ENCODE measurements at places on chromosomes 2 and 18. TPM values are rescaled to one million over a fixed set of nuclear protein-coding genes. Genes with fewer than 3 reads are reported as not detected.

GRCh38 chr2:19228181-19228593 is 130.2 kb downstream of the OSR1 start:
- no peak overlapping the region for H3K4me3 ChIP-seq
- no peaks in the 10 kb centered on the region for H3K36me3 ChIP-seq
- H3K4me1 ChIP-seq = no peaks in the 10 kb centered on the region
- DNase-seq = no peak
- no peaks in the 10 kb centered on the region for H3K27me3 ChIP-seq
- no peak overlapping the region for H3K27ac ChIP-seq

GRCh38 chr2:105798595-105798994 is 53.9 kb downstream of the NCK2 start:
- no peaks in the 10 kb centered on the region for H3K4me1 ChIP-seq
- no peaks in the 10 kb centered on the region for H3K27me3 ChIP-seq
- H3K4me3 ChIP-seq = no peak overlapping the region

DNA sequence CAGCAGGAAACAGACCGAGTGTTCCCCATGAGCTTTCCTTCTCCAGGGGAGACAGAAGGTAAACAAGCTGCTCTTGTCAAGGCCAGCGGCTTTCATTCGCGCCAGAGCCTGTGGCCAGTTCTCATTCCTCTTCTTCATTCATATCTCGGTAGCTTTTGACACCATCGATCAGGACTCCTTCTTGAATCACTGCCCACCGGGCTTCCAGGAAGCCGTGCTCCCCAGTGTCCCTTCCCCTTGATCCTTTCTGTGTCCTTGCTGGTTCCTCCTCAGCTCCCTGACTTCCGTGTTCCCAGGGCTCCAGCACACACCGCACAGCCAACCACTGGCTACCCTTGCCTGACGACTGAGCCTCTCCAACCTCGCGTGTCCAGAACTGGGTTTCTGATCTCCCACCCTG is 14.1 kb downstream of the SLC66A3 start:
- H3K36me3 ChIP-seq = no peaks in the 10 kb centered on the region
- no peak overlapping the region for H3K4me3 ChIP-seq

GRCh38 chr2:239201884-239202283 is 198.9 kb downstream of the HDAC4 start:
- H3K4me1 ChIP-seq = no peaks in the 10 kb centered on the region
- DNase-seq = no peak
- H3K4me3 ChIP-seq = no peak overlapping the region

DNA sequence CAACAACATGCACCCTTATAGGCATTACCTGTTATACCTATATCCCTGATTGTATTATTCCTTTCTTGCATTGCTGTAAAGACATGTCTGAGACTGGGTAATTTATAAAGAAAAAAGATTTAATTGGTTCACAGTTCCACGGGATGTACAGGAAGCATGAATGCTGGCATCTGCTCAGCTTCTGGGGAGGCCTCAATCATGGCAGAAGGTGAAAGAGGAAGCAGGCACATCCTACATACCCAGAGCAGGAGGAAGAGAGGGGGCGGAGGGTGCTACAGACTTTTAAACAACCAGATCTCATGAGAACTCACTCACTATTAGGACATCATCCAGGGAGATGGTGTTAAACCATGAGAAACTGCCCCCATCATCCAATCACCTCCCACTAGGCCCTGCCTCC is 191.7 kb upstream of the SPHKAP start:
- H3K27me3 ChIP-seq = no peaks in the 10 kb centered on the region
- no peak for DNase-seq
- no peaks in the 10 kb centered on the region for H3K36me3 ChIP-seq
- H3K27ac ChIP-seq = no peak overlapping the region

- H3K4me3 ChIP-seq = no peak overlapping the region
- peak; percentile 66 for DNase-seq
- H3K27ac ChIP-seq = no peak overlapping the region
- no peaks in the 10 kb centered on the region for H3K4me1 ChIP-seq
- no peaks in the 10 kb centered on the region for H3K36me3 ChIP-seq
Measured at GRCh38 chr2:220687231-220687843, 884.8 kb downstream of the EPHA4 start.

DNA sequence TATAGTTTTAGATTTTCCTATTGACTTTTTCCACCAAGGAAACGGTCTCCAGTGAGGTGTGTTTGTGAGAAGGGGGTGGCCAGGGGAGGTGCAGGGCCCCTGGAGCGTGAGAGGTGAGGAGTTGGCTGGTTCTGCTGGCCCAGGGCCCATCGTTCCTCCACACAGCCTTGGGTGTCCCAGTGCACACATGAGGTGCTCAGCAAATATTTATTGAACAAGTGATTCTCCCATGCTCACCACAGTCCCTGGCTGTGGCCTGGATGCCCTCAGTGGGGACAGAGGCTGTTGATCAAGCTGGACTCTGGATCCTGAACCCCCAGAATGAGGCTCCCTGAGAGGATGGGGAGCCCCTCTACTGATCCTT is 5.0 kb downstream of the HAAO start:
- H3K36me3 ChIP-seq = no peaks in the 10 kb centered on the region
- peak overlapping the region; percentile 73 for H3K27ac ChIP-seq
- no peaks in the 10 kb centered on the region for H3K27me3 ChIP-seq
- peak; percentile 89 for DNase-seq

DNA sequence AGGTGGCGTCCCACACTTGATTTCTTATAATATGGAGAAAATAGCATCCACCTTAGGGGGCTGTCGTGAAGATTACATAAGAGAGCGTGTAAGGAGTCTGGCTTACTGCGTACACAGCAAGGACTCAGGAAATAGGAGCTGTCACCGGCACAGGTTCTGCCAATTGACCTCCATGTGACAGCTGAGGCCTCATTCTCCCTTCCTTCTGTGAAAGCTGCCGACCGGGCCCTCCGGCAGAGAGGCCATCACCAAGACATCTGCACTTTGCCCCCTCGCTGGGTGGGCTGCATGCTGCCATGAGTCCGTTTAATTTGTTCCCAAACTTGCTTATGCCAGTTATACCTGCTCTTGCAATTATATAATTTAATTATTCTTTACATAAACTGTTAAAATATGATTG is 27.7 kb downstream of the HS1BP3 start:
- no peaks in the 10 kb centered on the region for H3K27me3 ChIP-seq
- DNase-seq = peak; percentile 19
- H3K4me1 ChIP-seq = no peaks in the 10 kb centered on the region
- H3K36me3 ChIP-seq = no peaks in the 10 kb centered on the region

DNA sequence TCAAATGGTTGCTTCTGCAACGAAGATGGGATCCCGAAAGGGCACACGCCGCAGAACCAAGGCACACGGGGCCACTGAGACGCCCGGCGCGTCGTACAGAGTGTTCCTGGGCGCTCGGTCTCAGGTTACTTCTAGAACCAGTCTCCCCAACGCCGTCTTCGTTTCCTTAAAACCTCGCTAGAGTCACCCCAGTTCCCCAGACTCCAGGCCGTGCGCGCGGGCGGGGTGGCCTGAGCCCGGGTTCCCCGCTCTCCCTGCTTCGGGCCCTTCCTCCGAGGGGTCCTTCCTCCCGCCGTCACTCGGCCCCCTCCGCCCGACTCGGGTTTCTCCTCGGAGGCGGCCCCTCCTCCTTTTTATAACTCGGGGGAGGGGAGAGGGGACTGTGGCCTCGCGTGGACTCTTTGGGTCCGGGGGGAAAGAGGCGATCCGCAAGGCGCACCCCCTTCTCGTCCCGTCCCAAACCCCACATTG is 774 bp upstream of the FZD7 start:
- DNase-seq = no peak
- H3K4me1 ChIP-seq = no peaks in the 10 kb centered on the region
- H3K27ac ChIP-seq = peak overlapping the region; percentile 67

DNA sequence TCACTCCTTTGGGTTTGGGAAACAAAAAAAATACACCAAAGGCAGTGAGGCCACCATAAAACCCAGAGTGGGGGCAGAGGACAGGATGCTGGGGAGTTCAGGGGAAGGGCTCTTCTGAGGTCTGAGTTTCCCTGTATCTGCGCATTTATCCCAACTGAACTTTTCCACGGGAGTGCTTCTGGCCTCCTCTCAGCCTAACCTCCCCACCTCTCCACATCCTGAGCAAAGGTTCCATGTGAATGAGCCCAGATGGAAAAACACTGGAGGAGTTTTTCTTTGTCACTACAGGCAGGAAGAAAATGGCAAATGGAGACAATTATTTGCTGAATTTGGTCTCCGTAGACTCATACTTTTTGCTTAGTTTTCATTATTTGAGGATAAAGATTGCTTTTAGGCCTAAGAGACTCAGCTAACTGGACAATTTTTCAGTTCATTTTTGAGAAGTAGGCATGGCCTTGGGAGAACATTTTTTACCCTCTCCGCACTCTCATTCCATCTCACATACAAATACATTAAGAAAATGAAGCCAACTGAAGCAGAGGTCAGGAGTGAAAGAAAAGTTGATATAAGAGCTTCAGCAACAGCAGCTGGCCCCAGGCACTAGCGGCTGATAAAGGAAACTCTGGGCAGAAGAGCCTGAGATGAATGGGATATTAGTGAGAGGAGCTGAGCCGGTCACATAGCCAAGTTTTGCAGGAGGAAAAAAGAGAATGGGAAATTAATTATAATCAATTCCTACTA is 82.6 kb upstream of the CYP1B1 start:
- no peaks in the 10 kb centered on the region for H3K27me3 ChIP-seq
- H3K4me1 ChIP-seq = peaks cover 11% of the 10 kb centered on the region
- DNase-seq = no peak
- H3K27ac ChIP-seq = no peak overlapping the region

- no peaks in the 10 kb centered on the region for H3K4me1 ChIP-seq
- H3K27me3 ChIP-seq = no peaks in the 10 kb centered on the region
- no peak overlapping the region for H3K27ac ChIP-seq
Measured at GRCh38 chr2:104563398-104563996, 290.4 kb upstream of the POU3F3 start.

GRCh38 chr2:75498907-75499306 is 61.8 kb downstream of the EVA1A start:
- no peak overlapping the region for H3K4me3 ChIP-seq
- H3K4me1 ChIP-seq = peaks cover 40% of the 10 kb centered on the region

DNA sequence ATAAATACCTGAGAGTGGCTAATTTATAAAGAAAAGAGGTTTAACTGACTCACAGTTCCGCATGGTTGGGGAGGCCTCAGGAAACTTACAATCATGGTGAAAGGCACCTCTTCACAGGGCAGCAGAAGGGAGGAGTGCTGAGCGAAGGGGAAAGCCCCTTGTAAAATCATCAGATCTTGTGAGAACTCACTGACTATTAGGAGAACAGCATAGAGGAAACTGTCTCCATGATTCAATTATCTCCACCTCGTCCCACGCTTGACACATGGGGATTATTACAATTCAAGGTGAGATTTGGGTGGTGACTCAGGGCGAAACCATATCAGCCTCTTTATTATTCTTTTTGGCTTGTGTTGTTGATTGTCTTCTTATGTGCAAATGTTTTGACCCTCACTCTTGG is 76.2 kb downstream of the WDR7 start:
- no peak overlapping the region for H3K27ac ChIP-seq
- no peaks in the 10 kb centered on the region for H3K4me1 ChIP-seq
- H3K4me3 ChIP-seq = no peak overlapping the region
- no peak for DNase-seq

DNA sequence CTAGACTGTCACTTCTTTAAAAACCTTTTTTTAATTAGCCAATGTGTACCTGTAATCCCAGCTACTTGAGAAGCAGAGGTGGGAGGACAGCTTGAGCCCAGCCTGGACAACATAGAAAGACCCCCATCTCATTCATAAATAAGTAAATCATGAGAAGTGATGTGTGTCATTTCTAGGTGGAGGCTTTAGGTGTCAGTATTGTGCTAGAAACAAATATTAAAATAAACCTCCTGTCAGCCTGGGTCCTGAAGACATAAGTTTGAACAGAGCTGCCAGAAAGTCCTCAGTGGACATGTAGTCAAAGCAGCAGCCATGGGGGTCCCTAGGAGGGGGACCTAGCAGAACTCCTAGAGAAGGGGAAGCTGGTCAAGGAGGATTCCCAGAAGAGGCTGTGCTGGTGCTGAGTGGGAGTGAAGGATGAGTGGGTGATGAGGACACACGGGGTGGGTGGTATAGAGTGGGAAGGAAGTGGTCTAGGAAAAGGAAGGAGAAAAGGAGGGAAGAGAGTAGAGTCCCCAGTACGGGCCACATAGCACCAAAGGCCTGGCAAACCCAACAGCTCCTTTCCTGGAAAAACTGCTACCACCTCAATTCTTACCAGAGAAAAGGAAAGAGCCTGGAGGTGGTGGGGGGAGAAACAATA is 316.6 kb upstream of the NCKAP5 start:
- no peak overlapping the region for H3K27ac ChIP-seq
- H3K4me1 ChIP-seq = no peaks in the 10 kb centered on the region
- no peaks in the 10 kb centered on the region for H3K27me3 ChIP-seq
- DNase-seq = no peak
- H3K36me3 ChIP-seq = no peaks in the 10 kb centered on the region
- no peak overlapping the region for H3K4me3 ChIP-seq

GRCh38 chr2:217614096-217614495 is 388.7 kb downstream of the TNS1 start:
- no peak for DNase-seq
- no peak overlapping the region for H3K4me3 ChIP-seq
- H3K27ac ChIP-seq = no peak overlapping the region
- H3K4me1 ChIP-seq = peaks cover 8% of the 10 kb centered on the region
- H3K27me3 ChIP-seq = no peaks in the 10 kb centered on the region

- no peak for DNase-seq
- H3K4me1 ChIP-seq = no peaks in the 10 kb centered on the region
- H3K27ac ChIP-seq = no peak overlapping the region
- H3K27me3 ChIP-seq = no peaks in the 10 kb centered on the region
Measured at GRCh38 chr18:62655520-62656219, 59.7 kb upstream of the PHLPP1 start.

GRCh38 chr2:223856021-223856420 is 18.6 kb upstream of the AP1S3 start:
- H3K36me3 ChIP-seq = no peaks in the 10 kb centered on the region
- DNase-seq = no peak
- H3K4me1 ChIP-seq = no peaks in the 10 kb centered on the region
- no peak overlapping the region for H3K4me3 ChIP-seq
- H3K27ac ChIP-seq = no peak overlapping the region

DNA sequence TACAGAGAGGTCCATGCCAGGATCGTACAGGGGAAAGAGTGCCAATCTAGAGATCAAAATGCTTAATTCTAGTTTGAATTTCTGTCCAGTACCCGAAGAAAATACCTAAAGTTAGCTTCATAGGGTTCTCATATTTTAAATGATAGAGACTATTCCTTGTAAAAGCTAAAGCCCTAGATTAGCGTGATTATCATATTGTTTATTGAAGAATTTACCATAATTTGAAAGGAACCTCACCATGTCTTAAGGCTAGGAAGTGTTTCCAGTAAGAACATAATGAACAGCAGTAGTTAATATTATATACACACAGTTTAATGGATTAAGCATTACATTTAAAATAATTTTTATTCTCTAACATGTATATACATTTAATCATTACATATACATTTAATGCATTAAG is 68.5 kb downstream of the COBLL1 start:
- no peaks in the 10 kb centered on the region for H3K27me3 ChIP-seq
- DNase-seq = no peak
- H3K36me3 ChIP-seq = no peaks in the 10 kb centered on the region
- H3K27ac ChIP-seq = no peak overlapping the region
- peaks cover 18% of the 10 kb centered on the region for H3K4me1 ChIP-seq

- no peaks in the 10 kb centered on the region for H3K27me3 ChIP-seq
- no peak overlapping the region for H3K27ac ChIP-seq
- H3K4me1 ChIP-seq = no peaks in the 10 kb centered on the region
- DNase-seq = no peak
Measured at GRCh38 chr2:213252206-213252605, 32.1 kb upstream of the SPAG16 start.

TCF4 gene
- total RNA-seq = 19.5 TPM

CRYGC gene
- not detected for total RNA-seq

CACNB4 gene
- 0.30 TPM for total RNA-seq

SNTG2 gene
- not detected for total RNA-seq

LRP1B gene
- total RNA-seq = not detected

TEKT4 gene
- total RNA-seq = not detected

HOXD13 gene
- total RNA-seq = not detected

TMEM198 gene
- total RNA-seq = 1.2 TPM

HMSD gene
- not detected for total RNA-seq
